Activated CD8-positive, alpha-beta T cell treated with anti-CD3 and anti-CD28 coated beads, Interleukin-2, amount 10 ng/mL, durations not matched to agents 7 days and 5 days (primary cell): ENCODE measurements at places on chromosomes 3 and 15. TPM values are rescaled to one million over a fixed set of nuclear protein-coding genes. Genes with fewer than 3 reads are reported as not detected.

DNA sequence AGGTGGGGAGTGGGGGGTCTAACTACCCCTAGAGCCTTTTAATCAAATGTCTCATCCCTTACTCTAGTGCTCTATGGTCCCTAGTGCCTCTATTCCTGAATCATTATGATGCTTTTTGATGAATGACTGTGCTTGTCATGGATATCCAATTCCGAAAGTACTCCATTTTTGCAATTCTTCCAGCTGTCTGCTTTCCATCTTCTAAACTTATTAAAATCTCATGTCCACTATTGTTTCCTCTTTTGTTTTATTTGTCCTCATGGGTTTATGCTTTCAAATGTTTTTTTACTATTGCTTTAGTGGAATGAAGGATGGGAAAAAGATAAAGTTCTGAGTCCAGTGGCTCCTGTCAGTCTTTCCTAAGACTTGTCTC, 77.2 kb upstream of the KCNMB2 start:
- DNase-seq, result no peak

- no peak for DNase-seq
These were observed 1.4 kb upstream of the FES start for GRCh38 chr15:90882781-90883525.

- DNase-seq, result no peak
These were observed 642.3 kb downstream of the PLOD2 start for GRCh38 chr3:145518639-145519038.

DNA sequence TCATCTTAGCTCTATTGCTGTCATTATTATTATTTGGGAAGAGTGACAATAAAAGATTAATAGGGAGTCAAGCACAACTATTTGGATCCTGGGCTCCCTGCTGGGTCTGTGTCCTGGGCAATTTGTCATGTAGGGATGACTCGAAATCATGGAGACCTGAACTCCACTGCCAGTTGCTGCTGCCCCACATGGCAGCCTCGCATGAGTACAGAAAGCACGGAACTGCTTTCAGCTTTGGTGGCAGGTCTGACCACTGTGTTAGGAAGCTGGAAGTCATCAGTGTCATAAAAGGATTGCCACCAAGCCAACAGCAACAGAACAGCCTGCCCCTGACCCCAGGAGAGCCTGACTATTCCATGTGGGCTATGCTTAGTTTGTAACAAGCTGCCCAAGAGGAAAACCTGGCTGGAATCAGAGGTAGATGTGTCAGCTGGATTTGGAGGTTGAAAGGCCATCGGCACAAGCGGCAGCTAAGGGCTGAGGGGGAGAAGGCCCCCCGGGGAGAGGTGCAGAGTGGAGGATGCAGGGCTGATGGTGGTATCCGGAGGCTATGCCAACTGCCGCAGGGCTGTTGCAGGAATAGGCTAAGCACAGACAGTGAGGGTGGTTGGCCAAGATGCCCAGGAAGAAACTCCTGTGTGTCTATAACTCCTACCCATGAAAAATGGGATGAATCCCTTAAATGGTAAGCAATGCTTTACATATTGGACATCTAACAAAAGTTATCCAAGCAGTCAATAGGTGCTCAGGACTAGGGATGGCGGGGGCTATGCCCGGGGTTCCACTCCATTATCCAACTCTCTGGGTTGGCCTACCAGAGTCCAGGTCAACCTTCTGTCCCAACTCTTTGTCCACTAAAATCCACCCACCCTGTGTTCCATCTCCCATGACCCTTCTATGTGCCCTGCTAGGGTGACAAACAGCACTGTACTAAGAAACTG, 291.6 kb downstream of the ADAMTS17 start:
- no peak for DNase-seq

DNA sequence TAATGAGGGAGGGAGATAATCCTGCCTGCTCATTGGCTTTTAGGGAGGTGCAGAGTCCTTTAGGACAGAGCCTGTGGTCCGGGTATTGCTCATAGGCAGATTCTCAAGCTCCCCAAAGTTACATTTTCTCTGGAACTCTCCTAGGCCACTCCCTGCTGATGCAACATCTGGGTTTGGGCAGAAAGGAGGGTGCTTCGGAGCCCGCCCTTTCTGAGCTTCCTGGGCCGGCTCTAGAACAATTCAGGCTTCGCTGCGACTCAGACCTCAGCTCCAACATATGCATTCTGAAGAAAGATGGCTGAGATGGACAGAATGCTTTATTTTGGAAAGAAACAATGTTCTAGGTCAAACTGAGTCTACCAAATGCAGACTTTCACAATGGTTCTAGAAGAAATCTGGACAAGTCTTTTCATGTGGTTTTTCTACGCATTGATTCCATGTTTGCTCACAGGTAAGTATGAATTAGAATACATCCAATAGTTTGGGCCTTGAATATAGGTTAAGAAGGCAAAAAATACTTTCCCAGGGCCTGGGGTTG, at the start of gene IL20RB:
TSS of gene IL20RB (plus strand) at position 233 of the 538 bp plus-strand sequence. CDS start at position 364, 131 bp downstream.
- DNase-seq, result no peak

- DNase-seq, result no peak
These were observed 290.8 kb upstream of the ZPLD1 start for GRCh38 chr3:102144063-102144462.

GRCh38 chr3:46866720-46867549, 3.7 kb upstream of the MYL3 start:
- peak; percentile 83 for DNase-seq

GRCh38 chr15:92725171-92725570, 69.6 kb upstream of the FAM174B start:
- no peak for DNase-seq

GRCh38 chr15:99564221-99565048, 1.3 kb upstream of the MEF2A start:
- DNase-seq, result no peak

DNA sequence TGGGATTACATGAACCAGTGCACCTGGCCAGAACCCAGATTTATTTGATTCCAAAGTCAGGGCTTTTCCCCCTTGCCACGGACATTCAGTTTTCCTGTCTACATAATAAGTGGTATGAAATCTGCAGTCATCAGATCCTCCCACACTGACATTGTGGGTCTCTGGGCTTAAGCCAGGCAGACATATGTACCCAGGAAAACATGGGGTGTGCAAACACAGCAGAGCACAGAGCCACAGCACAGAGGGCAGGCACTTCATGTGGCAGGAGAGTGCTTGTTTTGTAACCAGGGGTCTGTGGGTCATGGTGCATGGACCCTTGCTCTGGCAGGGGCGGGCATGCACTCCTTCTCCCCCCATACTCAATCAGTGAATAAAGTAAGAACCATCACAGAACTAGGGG, 6.1 kb upstream of the ABTB1 start:
- DNase-seq, result no peak

DNA sequence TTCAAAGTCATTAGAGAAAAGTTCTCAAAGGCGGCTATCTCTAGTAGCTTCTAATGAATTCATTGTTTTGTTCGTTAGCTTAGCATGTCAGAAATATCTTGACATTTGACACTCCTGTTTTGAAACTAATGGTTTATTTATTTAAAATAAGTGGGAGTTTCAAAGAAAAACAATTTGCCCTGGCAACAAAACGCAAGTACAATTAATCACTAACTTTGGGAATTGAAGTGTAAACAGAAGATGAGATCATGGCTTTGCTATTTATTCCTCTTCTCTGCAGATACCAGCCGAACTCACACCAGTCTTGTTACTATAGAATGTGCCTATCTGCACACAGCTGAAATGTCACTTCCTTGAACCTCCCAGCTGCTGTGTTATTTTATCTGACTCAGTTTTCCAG, 27.5 kb downstream of the MASP1 start:
- DNase-seq, result no peak

- DNase-seq, result no peak
These were observed 707.9 kb upstream of the UBE2E2 start for GRCh38 chr3:22495241-22495640.

DNA sequence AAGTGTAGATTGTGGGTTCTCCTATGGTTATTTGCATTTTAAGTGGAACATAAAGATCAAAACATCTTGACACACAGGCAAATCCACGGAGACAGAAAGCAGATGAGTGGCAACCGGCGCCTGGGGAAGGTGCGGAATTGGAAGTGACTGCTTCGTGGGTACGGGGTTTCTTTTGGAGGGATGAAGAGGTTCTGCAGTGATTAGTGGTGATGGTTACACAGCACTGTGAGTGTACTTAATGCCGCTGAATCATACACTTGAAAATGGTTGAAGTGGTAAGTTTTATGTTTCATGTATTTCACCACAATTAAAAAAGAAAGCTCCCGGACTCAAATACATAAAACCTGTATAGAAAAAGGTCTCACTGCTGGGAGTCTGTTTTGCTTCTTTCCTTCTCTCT, 18.5 kb upstream of the VPS33B start:
- no peak for DNase-seq

DNA sequence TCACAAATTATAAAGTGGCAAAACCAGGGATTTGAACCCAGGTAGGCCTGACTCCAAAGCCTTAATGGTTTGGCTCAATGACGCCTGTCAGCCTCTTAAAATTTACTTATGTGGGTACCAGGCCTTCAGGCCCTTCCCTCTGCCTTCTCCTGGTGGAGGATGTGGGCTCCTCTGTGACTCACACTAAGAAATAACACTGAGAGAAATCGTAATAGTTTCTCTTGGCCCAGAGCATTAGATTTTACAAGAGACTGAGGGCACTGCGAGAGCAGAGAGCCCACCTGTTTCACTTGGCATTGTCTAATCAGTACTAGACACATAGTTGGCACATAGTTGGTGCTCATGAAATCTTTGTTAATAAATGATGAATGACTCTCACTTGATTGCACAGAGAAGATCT, 505.2 kb downstream of the SHQ1 start:
- peak; percentile 46 for DNase-seq

DNA sequence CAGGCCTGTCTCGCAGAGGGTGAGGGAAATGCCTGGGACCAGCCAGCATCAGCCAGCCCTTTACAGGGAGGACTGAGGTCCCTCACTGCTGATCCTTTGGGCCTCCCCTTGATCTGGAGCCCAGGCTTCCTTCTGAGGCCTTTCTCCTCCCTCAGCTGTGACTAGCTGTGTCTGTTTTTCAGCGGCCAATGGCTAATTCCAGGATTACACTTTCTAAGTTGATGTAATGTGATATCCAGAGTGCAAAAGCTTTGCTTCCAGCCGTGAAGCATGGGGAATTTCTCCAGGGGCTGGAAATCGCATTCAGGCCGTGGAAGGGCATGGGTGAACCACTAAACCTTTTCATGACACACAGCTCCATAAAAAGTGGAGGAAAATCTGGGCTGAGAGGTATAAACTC, 157.6 kb downstream of the SHQ1 start:
- no peak for DNase-seq

GRCh38 chr15:37100966-37101215, 542 bp upstream of the MEIS2 start:
- no peak for DNase-seq

DNA sequence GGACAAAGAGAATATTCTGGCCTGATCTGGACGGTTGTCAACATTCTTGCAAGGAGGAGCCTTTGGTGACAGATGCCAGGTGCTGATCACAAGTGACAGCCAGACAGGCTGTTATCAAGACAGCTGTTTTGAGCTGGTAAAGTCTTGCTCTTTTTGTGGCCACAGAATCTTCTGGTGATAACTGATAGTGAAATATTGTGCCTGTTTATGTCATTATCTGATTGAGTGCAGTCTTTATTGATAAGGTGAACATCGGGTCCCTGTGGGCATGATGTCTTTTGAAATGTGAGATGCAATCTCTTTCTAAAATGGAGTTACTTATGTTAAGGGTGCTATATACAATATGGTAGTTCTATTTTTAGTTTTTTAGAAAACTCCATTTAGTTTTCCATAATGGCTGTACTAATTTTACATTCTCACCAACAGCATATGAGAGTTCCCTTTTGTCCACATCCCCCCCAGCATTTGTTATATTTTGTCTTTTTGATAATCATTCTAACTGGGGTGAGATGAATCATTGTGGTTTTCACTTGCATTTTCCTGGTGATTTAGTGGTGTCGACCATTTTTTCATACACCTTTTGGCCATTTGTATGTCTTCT, 10.7 kb downstream of the CEP63 start:
- DNase-seq, result no peak

DNA sequence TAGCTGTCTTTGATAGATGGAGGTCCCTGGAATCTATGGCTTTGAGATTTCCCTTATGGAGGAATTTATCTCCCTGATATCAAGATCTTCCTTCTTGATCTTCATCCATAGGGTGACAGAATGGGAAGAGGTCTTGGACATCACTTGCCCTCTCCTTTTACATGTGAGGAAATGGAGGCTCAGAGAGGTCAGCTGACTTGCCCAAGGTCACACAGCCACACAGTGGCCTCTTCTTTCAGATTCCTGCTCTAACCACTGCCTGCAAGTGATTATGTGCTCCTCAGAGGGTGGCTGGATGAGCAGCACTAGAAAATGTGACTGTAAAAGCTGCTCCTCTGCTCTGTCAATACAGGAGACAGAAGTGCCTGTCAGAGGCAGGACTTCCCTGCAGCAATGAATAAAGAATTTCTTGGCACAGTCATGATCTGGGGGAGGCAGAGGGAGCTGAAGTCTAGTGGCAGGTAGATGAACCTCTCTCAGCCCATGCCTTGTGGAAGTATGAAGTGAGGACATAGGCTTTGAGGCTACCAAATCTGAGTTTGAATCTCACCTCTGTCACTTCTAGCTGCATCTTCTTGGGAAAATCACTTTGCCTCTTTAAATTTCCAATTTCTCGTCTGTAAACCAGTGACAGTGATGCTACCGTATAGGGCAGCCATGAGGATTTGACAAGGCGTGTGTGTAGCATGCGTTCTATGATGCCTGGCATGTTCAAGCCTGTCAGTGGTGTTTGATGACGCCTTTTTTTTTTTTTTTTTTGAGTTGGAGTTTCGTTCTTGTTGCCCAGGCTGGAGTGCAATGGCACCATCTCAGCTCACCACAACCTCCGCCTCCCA, 12.0 kb downstream of the SSUH2 start:
- no peak for DNase-seq

GOLGA6L1 gene
- total RNA-seq, result not detected

EPHA3 gene
- 0.08 TPM for total RNA-seq

CCR9 gene
- 0.08 TPM for total RNA-seq

CCDC9B gene
- 0.84 TPM for total RNA-seq

C3orf33 gene
- total RNA-seq, result 0.60 TPM

APOD gene
- not detected for total RNA-seq

PAQR9 gene
- total RNA-seq, result not detected

CCDC66 gene
- 25.0 TPM for total RNA-seq

SRP14 gene
- total RNA-seq, result 182 TPM

ALDH1A2 gene
- total RNA-seq, result not detected

HRG gene
- not detected for total RNA-seq

ZIC1 gene
- total RNA-seq, result not detected

HOMER2 gene
- 12.8 TPM for total RNA-seq
